ENCODE measurements at places on chromosomes 11 and 22. TPM values are rescaled to one million over a fixed set of nuclear protein-coding genes. Genes with fewer than 3 reads are reported as not detected.

FGF19 gene
- total RNA-seq, result not detected

HBG2 gene
- not detected for total RNA-seq

TMEM9B gene
- total RNA-seq, result 17.5 TPM

- no peak for DNase-seq
These were observed 8.6 kb upstream of the JAML start for GRCh38 chr11:118233377-118233776.

DNA sequence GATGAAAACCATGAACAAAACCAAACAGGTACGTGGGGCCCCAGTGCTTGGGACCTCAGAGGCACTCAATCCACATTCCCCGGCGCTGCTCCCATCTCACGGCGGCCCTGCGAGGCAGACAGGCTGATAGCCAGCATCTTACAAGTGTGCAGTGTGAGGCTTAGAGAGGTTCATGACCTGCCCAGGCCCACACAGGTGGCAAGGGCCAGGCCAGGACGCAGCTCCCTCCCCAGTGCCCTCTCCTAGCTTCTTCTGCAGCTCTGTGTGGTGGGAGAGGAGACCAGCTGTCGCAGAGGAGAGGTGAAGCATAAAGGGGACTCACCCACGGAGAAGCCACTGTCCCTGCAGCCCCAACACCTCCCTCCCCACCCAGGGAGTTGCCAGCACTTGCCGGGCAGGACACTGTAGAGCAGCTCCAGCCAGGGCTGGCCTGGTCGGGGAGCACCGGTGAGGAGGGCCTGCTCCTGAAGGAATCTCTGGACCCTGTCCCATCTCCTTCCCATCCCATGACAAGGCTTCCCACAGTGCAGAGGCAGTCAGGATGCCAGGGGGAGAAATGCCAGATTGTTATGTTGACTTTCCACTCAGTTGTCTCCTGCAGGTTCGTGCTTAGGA lies 92.4 kb upstream of the TMEM45B start:
- DNase-seq, result no peak

GRCh38 chr11:122201106-122201505 lies 85.1 kb upstream of the BLID start:
- no peak for DNase-seq

- DNase-seq, result no peak
These were observed 351.9 kb downstream of the TENM4 start for GRCh38 chr11:79088967-79089366.

GRCh38 chr11:58059007-58059350 lies 28.2 kb downstream of the OR6Q1 start:
- DNase-seq, result no peak

- DNase-seq, result no peak
These were observed 44.1 kb upstream of the CCDC188 start for GRCh38 chr22:20194681-20195593.
